ENCODE measurements at places on chromosomes 2 and 18.

DNA sequence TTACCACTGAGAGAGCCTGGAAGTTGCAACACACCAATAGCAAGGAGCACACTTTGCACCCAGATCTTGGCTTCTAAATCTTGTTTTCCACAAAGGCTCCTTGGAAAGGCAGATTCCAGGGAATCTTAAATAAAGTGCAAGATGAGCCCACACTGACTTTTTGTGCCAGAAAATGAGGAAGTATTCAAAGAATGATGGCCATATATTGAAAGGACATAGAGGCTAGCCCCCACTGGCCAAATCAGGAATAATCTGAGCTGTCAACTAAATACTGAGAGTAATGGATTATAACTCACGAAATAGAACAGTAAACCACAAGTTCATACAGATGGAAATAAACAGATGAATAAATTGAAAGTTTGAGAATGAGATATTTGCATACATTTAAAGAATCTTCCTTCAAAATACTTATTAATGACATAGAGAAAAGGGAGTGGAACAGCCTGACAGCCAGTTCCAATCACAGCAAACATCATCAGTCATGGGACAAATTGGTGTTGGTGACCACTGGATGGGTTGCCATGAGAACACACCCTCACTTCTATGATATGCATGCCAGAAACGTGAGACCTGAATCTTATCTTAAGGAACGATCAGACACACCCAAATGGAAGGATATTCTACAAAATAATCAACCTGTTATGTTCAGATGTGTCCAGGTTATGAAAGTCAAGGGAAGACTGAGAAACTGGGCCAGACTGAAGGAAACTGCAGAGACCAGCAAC, 12.2 kb upstream of the ACKR3 start:
- DNase-seq = no peak

DNA sequence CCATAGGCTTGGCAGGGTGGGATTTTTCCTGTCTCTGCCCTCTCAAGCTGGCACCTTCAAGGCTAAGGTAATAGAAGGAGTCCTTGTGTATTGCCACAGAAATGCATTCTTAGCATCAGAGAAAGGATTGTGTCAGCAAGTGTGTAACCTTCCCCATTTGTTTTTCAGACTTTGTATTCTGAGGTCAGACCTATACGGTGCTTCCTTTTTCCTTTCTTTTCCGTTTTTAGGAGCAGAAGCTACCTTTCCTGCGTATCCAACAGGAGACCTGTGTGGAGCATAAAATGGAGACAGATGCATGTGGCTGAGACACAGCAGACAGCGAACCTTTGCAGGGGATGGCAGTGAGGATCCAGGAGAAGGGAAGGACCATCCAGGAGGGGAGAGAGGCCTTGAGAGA, 46.6 kb downstream of the ARL5A start:
- DNase-seq = no peak

DNA sequence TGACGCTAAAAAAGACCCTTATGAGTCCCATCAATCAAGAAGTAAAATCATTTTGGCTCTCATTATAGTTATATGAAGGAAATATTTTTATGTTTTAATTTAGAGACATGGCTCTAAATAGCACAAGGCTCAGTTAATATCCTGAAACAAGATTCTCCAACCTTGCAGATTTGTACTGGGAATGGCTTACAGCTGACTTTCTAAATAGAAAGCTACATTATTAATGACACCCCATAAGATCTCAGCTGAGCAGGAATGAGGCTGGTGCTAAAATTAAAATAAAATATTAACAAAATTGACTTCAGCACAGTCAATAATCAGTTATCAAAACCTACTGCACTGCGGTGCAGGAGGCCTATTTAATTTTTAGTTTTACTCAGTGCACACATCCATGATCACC, 136.9 kb downstream of the SLC39A10 start:
- no peak for DNase-seq

DNA sequence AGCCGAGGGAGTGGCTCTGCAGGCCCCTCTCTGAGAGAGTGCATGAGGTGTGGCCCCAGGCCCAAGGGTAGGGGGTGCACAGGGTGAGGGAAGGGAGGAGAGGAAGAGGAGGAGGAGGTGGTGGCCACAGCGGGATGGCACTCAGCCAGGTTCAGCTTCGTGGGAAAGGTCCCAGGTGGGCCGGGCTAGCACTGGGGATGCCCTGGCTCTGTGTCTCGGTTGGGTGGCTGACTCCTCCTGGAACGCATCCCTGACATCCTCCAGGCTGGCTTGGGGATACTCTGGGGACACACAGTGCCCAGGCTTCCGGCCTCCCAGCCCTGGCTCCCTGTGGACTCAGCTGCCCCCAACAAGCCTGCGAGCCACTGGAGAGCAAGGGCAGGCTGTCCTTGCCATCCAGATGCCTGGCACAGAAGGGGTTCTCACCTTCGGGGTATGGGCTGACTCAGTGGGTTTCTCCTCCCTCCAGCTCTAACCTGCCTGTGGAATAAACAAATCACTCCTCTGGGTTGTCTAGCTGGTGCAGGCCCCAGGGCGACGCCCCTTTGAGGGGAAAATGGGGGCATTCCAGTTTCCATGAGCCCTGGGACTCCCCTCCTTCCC, 582 bp upstream of the ZAP70 start:
- no peak for DNase-seq

GRCh38 chr2:167310442-167310841, 422.2 kb downstream of the XIRP2 start:
- no peak for DNase-seq

GRCh38 chr18:14784133-14784532, 36.2 kb downstream of the ANKRD30B start:
- no peak for DNase-seq
